Karpas-422 (cell line): ENCODE measurements at places on chromosomes 2 and 18. TPM values are rescaled to one million over a fixed set of nuclear protein-coding genes. Genes with fewer than 3 reads are reported as not detected.

GRCh38 chr2:169980643-169981042 is 153.4 kb downstream of the UBR3 start:
- H3K27me3 ChIP-seq, result no peaks in the 10 kb centered on the region
- H3K36me3 ChIP-seq, result peaks cover 8% of the 10 kb centered on the region
- H3K4me1 ChIP-seq, result peaks cover 17% of the 10 kb centered on the region

- peaks cover 10% of the 10 kb centered on the region for H3K4me1 ChIP-seq
- no peaks in the 10 kb centered on the region for H3K27me3 ChIP-seq
- H3K4me3 ChIP-seq, result no peak overlapping the region
Observed at GRCh38 chr2:177284531-177284930, 20.0 kb upstream of the NFE2L2 start.

DNA sequence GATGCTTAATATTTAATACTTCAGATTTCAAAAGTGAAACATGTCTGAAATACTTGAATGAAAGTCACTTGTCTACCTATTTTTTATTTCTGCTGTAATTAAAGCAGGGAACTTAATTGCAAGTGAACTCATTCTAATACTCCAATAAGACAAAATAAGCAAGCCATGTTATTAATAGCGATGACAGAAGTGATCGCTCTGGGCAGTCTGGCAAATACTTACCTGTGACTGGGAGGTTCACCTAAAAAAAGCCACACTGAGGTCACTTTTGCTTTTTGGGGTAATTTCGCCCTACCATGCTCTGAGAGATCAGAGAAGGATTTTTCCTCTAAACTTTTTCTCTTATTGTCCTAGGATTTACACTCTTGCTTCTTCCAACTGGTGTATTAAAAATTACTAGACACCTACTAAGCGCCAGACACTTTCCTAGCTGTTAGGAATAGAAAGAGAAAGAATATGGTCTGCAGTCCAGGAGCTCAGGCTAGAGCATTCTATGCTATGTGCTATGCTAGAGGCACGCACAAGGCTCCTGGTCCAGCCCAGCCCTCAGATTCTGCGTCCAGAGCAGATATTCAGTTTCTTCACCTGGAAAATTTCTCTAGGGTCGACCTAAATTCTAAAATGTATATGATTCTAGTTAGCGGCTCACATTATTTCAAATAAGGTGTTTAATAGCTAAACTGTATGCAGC is 26.5 kb upstream of the PPP1CB start:
- H3K27ac ChIP-seq, result no peak overlapping the region
- no peaks in the 10 kb centered on the region for H3K4me1 ChIP-seq
- no peak for DNase-seq
- no peaks in the 10 kb centered on the region for H3K27me3 ChIP-seq

GRCh38 chr18:12904012-12904516 is 20.0 kb upstream of the PTPN2 start:
- no peaks in the 10 kb centered on the region for H3K4me1 ChIP-seq
- H3K36me3 ChIP-seq, result no peaks in the 10 kb centered on the region
- H3K27me3 ChIP-seq, result no peaks in the 10 kb centered on the region
- no peak overlapping the region for H3K27ac ChIP-seq
- H3K4me3 ChIP-seq, result no peak overlapping the region

DNA sequence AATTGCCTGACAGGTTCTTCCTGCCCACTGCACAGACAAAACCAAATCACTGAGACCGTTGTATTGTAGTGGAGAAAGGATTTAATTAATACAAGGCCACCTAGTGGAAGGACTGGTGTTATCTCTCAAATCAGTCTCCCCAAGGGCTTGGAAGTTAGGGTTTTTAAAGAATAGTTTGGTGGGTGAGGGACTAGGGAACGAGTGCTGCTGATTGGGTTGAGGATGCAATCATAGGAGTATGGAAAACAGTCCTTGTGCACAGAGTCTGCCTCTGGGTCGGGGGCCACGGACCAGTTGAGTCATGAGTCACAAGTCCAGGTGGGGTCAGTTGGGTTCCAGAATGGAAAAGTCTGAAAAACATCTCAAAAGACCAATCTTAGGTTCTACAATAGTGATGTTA is 89.1 kb downstream of the B3GNT2 start:
- no peaks in the 10 kb centered on the region for H3K27me3 ChIP-seq
- H3K36me3 ChIP-seq, result no peaks in the 10 kb centered on the region
- H3K27ac ChIP-seq, result no peak overlapping the region
- H3K4me1 ChIP-seq, result no peaks in the 10 kb centered on the region
- no peak overlapping the region for H3K4me3 ChIP-seq

Gene MOCOS
- not detected in 2 replicates for total RNA-seq

Gene DLX2
- total RNA-seq, result 0.97 and 1.5 TPM in 2 replicates

DNA sequence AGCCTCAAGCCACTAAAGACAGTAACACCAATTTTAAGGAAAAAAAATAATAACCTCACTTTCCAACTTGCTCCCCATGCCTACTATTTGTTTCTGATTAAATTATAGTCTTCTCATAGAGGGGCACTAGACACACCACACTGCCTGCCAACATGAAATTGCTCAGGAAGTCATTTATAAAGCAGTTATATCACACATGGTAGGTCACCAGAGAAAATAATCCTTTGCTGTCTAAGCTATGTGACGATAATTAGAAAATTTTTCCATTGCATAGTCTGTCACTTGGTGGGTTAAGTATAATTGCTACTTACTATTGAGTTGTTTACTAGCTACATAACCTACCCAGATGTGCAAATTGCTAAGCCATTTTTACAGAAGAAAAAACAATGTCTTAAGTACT is 85.2 kb downstream of the INO80D start:
- no peak for DNase-seq
- H3K36me3 ChIP-seq, result 0 out of 2 replicates have a peak, but pooled peaks cover 9% of the 10 kb centered on the region
- no peak overlapping the region for H3K4me3 ChIP-seq
- H3K4me1 ChIP-seq, result peaks cover 24% of the 10 kb centered on the region
- no peaks in the 10 kb centered on the region for H3K27me3 ChIP-seq
- H3K27ac ChIP-seq, result no peak overlapping the region

Gene ALPI
- not detected in 2 replicates for total RNA-seq

- peak; percentile 46 for DNase-seq
- peaks cover 8% of the 10 kb centered on the region; the same call in 1 of the 2 replicates for H3K36me3 ChIP-seq
- H3K4me1 ChIP-seq, result peaks cover 16% of the 10 kb centered on the region
- H3K27me3 ChIP-seq, result no peaks in the 10 kb centered on the region
- no peak overlapping the region for H3K4me3 ChIP-seq
- no peak overlapping the region for H3K27ac ChIP-seq
Observed at GRCh38 chr2:231099918-231100317, 24.9 kb downstream of the HTR2B start.

DNA sequence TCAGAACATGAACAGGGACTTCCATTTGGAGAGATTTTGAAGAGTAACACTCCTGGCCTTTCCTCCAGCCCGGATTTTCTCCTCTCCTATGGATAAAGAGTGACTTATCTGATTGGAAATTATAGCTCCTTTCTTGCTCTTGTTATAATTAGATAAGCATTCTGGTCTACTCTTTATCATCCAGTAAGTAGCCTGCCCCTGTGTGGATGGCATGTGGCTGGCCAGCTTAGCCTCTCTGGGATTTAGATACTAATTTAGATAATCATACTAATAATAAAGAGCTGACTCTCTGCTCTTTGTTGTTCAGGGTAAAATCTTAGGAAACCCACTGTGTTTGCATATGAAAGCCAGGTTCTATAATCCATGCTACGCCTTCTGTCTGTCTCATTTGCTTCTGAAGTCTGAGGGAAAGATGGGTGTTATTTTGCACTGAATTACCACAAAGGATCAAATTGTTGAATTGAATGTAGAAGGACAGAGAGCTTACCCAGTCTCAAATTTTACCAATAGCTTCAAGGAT is 438.8 kb downstream of the SPAG16 start:
- H3K27ac ChIP-seq, result no peak overlapping the region
- no peak overlapping the region for H3K4me3 ChIP-seq
- no peaks in the 10 kb centered on the region for H3K27me3 ChIP-seq

- no peaks in the 10 kb centered on the region for H3K27me3 ChIP-seq
- H3K4me3 ChIP-seq, result no peak overlapping the region
- H3K27ac ChIP-seq, result no peak overlapping the region
- H3K36me3 ChIP-seq, result no peaks in the 10 kb centered on the region
Observed at GRCh38 chr2:232876161-232876977, 6.3 kb downstream of the SNORC start.

Gene INHA
- not detected in 2 replicates for total RNA-seq

GRCh38 chr2:13414897-13415296 is 698.2 kb downstream of the TRIB2 start:
- DNase-seq, result no peak
- H3K27ac ChIP-seq, result no peak overlapping the region
- H3K27me3 ChIP-seq, result no peaks in the 10 kb centered on the region
- no peak overlapping the region for H3K4me3 ChIP-seq
- H3K4me1 ChIP-seq, result no peaks in the 10 kb centered on the region
- H3K36me3 ChIP-seq, result no peaks in the 10 kb centered on the region

Gene ACP1
- total RNA-seq, result 145 and 185 TPM in 2 replicates

Gene PASK
- 17.0 and 23.9 TPM in 2 replicates for total RNA-seq

DNA sequence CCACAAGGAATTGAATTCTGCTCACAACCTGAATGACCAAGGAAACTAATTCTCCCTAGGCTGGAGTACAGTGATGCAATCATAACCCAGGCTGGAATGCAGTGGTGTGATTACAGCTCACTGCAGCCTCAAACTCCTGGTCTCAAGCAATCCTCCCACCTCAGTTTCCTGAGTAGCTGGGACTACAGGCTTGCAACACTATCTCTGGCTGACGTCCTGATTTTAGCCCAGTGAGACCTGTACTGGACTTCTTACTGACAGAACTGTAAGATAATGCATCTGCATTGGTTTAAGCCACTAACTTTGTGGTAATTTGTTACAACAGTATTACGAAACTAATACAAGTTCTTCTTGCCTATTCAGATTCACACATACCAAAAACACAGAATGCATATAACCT is 9.5 kb upstream of the KDSR start:
- H3K4me3 ChIP-seq, result no peak overlapping the region
- no peak for DNase-seq
- H3K4me1 ChIP-seq, result no peaks in the 10 kb centered on the region; the same call in 1 of the 2 replicates
- H3K27ac ChIP-seq, result no peak overlapping the region
- no peaks in the 10 kb centered on the region for H3K27me3 ChIP-seq

- no peaks in the 10 kb centered on the region for H3K4me1 ChIP-seq
- H3K27me3 ChIP-seq, result no peaks in the 10 kb centered on the region
- DNase-seq, result no peak
- no peak overlapping the region for H3K4me3 ChIP-seq
Observed at GRCh38 chr18:46461993-46462392, 195.0 kb downstream of the LOXHD1 start.
